ENCODE measurements at places on chromosomes 7 and 10.

DNA sequence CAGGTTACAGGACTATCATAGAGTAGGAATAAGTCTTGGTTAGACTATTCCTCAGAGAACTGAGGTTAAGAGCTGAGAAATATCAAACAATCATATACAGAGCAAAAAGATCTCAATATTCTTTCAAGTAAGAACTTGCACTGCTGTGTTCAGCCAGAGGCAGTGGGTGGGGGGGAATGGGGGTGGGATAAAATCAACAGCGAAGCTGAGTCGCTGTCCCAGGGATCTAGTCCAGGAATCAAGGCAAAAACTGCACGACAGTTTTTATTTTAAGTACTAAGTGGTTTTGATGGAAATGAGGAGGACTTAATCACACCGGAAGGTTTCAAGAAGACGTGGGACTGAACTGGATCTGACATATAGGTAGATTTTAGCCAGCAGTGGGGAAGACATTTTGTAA lies 159.1 kb downstream of the SRPK2 start:
- DNase-seq = no peak

GRCh38 chr7:55134786-55135185 lies 116.0 kb downstream of the EGFR start:
- no peak for DNase-seq

DNA sequence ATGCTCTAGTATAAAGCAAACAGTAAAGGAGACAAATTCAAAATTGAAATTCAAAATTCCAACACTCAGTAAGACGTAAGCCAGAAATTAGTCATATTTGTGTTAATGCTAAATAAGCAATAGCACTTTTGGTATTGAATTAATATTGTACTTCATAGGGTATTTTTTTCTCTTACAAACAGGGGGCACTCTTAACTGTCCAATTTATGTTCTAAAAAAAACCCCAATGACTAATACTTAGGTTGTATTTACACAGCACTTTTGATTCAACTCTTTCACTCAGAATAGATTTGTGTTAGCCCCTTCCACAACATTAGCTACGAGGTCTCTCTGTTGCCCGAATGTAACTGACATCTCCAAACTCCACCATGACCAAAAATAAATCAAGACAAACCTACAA lies 284.9 kb upstream of the COBL start:
- no peak for DNase-seq

- DNase-seq = no peak
These were observed 22.3 kb downstream of the AGK start for GRCh38 chr7:141573511-141573910.

DNA sequence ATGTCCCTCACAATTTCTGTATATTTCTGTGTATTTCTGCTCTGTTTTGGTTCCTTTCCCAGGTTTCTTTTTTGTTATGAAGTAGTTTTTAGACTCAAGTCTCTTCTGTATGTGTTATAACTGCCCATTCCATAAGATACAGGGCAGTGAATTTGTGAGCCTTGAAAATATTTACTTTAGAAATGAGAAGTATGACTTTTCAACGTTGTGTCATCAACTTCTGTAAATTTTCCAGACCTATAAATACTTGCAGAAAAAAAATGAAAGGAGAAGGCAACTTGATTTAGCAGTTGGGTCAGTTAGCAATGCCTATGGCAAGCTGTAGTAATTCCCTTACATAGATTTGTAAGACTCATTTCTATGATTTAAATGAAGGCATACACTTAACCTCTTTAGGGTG lies 11.5 kb downstream of the EGFR start:
- DNase-seq = no peak

GRCh38 chr7:117324960-117325359 lies 2.1 kb upstream of the WNT2 start:
- no peak for DNase-seq

GRCh38 chr10:18164748-18165361 lies 24.6 kb downstream of the CACNB2 start:
- DNase-seq = no peak

DNA sequence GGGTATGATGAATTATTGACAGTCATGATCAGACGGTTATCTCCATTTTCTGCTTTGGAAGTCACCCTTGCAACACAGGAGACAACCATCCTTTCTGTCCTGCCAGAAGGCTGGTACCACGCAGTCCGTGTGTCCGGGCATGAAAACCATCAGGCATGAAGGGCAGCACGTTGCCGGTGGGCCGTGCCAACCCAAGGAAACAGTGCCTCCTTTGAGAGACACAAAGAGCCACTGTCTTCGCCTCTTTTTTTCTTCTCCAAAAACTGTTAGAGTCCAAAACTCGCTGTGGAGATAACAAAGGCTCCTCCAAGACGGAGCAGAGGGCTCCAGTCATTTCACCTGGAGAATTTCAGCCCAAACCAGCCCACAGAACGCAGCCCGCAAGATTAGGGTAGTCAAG lies 60.4 kb upstream of the ARHGAP21 start:
- DNase-seq = no peak

- DNase-seq = no peak
These were observed 20.8 kb upstream of the HYAL4 start for GRCh38 chr7:123823898-123824753.

- no peak for DNase-seq
These were observed 72.5 kb downstream of the WDR37 start for GRCh38 chr10:1128649-1129048.

DNA sequence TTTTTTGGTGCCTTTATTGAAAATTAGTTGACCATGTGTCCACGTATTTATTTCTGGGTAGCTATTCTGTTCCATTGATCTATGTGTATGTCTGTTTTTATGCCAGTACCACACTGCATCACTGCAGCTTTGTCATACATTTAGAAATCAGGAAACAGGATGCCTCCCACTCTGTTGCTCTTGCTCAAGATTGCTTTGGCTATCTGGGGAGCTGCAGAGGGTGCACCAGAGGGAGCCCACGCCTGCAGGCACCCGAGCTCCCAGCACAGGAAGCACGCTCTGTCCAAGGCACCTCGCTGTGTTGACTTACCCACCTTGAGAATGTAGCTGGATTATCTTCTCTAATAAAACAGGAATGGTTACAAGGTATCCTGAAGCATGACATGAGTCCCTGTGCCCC lies 301.7 kb downstream of the TCERG1L start:
- no peak for DNase-seq

DNA sequence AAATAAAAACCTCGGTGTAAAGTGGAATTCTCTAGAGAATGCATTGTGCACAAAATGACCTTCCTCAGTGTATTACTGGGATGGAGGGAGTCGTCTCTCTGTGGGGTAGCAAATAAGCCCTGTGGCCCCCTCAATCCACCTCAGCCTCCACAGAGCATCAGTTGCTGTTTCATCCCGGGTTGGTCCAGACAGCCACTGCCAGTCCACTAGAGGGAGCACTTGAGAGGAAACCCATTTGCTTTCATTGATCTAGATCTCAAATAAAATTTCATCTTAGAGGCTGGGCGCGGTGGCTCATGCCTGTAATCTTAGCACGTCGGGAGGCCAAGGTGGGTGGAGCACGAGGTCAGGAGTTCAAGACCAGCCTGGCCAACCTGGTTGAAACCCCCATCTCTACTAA lies 1128.7 kb downstream of the CNTNAP2 start:
- DNase-seq = no peak

DNA sequence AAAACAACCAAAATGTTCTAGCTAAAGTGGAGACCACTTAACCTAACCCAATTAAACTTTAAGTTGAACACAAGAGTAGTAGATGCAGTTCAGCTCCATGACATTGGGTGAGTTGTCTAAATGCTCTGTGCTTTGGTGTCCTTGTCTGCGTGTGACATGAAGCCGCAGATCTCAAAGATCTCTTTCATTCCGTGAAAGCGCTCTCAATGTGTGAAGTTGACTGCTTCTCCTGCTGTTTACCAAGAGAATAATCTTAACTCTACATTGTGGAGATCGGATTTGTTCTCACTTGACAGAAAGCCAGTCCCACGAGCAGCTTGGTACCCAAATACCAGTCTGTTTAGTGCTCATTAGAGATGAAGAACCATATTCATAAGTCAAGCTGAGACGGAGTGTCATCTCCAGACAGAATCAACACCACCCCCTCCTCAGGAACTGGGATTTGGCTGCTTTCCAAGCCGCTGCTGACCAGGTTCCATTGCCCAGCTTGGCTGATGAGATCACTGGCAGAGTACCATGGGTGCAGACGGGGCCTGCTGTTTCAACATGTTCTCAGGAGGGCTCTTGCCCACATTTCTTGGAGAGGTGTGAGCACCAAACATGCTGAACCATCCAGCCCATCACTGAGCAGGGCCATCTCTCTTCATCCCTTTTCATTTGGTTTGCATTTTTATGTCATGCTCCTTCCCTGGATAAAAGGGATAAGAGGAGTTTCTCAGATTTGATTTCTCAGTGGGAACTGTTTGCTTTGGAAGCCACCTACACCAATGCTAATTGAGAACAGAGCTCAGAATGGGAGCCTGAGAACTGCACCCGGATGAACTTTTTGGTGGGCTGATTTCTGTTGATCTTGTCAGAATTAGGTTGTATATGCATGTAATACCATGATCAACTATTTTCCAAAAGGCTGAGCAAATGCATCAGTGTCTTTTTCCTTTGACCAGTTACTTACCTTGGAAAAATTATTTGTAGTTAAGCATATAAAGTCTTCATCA lies 95.8 kb upstream of the AGBL3 start:
- no peak for DNase-seq

DNA sequence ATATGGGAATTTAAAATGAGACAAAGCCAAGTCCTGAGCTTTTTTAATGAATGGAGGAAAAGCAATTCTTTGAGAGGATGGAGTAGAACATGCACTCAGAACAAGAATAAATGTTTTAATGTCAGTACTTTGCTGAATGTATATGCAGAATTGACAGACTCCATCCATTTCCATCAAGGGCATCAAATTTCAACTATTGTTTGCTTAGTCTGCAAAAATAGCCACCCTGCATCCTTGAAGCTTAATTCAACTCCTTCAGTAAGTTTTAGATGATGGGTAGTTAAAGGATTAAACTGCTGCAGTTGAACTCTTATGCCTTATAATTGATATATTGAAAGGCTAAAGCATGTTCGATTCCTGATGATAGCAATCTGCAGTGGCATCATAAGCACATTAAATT lies 99.7 kb upstream of the IFRD1 start:
- DNase-seq = no peak

- DNase-seq = no peak
These were observed 244.5 kb upstream of the ETV1 start for GRCh38 chr7:14233868-14234369.

GRCh38 chr7:128835790-128836641 lies 5.8 kb downstream of the FLNC start:
- DNase-seq = no peak

GRCh38 chr7:74495112-74496086 lies 41.7 kb downstream of the GTF2IRD1 start:
- no peak for DNase-seq

DNA sequence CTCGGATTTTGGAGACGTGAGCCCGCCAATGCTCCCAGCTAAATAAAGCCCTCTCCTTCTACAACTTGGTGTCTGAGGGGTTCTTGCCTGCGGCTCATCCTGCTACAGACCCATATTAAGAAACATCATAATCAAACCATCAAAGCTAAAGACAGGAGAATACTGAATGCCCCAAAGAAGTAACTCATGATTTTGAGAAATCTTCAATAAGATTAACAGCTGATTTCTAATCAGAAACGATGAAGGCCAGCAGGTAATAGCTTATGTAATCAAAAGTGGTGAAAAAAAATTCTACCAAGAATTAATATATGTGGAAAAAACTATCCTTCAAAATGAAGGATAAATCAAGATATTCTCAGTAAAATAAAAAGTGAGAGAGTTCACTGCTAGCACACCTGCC lies 130.3 kb downstream of the DNAJC1 start:
- DNase-seq = no peak

DNA sequence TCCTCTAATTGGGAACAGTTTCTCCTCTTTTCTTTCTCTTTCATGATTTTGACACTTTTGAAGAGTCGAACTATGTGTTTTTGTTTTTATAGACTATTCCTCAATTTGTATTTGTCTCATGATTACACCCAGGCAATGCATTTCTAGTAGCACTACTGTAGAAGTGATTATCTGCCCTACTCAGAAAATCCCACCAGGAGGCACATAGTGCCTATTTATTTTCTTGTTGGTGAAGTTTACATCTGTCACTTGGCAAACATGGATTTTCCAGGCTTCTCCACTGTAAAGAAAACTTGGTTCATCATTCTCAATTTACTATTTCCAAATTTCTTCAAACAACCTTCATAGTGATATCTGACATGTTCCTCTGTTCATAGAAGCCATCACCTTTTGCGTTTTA lies 893.9 kb downstream of the CCSER2 start:
- DNase-seq = no peak

- no peak for DNase-seq
These were observed 54.7 kb upstream of the ANTXRL start for GRCh38 chr10:46232084-46232483.

- DNase-seq = no peak
These were observed 361.7 kb downstream of the AUTS2 start for GRCh38 chr7:69959789-69960499.

- no peak for DNase-seq
These were observed 51.4 kb downstream of the DNMBP start for GRCh38 chr10:99958302-99958701.

DNA sequence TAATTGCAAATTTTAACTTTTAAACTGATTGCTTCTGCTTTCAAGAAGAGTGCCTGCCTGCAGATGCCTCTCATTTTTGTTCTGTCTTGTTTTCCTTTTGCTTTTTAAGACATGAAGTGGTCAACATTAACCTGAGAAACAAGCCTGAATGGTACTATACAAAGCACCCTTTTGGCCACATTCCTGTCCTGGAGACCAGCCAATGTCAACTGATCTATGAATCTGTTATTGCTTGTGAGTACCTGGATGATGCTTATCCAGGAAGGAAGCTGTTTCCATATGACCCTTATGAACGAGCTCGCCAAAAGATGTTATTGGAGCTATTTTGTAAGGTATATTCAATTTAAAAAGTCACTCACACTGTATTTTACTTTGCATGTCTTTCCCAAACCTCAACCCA lies 8.8 kb downstream of the GSTO2 start:
- no peak for DNase-seq

GRCh38 chr10:852386-852785 lies 79.1 kb downstream of the LARP4B start:
- DNase-seq = no peak

- DNase-seq = no peak
These were observed 65.5 kb downstream of the CUX1 start for GRCh38 chr7:101882595-101883564.

GRCh38 chr7:7564323-7564780 lies 2.3 kb upstream of the MIOS start:
- DNase-seq = no peak

DNA sequence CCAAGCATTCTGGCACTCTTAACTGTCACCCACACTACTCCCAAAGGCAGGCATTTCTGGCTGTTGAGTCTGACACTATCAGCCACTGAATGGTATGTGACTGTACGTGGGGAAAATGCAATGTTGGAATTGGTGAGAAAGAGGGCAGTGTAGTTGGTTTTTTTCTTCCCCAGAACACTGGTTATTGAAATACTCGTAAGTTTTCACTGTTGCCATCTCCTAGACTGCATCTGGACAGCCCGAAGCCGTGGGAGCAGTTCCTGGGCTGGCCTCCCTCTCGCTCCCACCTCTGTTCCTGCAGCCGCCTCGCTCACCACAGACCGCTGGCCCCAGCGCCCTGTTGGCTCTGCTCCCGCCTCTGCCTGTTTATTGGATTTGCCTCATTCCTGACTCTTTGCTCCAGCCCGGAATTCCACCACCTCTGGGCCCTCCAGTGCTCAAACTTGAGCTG lies 5.7 kb downstream of the PLCE1 start:
- DNase-seq = no peak

GRCh38 chr10:126736142-126736541 lies 65.6 kb upstream of the C10orf90 start:
- no peak for DNase-seq

- DNase-seq = no peak
These were observed 83.0 kb downstream of the C1GALT1 start for GRCh38 chr7:7265081-7266075.

- DNase-seq = no peak
These were observed 76.0 kb upstream of the FAM20C start for GRCh38 chr7:116188-116981.

Measured in stimulated activated CD8-positive, alpha-beta memory T cell treated with anti-CD3 and anti-CD28 coated beads, Interleukin-4, amount 100 ng/mL, for 4 hours (primary cell).